ENCODE measurements at places on chromosomes 16 and 17.

DNA sequence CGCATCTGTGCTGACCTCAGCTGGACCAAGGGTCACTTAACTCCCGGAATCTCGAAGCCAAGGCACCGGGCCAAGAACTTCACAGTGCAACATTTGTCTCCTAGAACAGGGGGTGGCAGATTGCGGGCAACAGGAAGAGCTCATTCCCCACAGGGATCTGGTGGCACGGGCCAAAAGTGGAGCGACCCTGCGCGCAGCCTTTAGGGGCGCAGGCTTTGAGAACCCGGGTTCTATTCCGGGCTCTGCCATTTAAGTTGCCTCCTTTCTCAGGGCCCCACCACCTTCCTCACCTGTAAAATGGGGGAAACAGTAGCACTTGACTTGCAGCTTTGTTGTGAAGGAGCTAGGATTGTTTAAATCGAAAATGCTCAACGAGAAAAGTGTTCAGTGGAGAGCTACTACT lies 651 bp downstream of the SHMT1 start:
- DNase-seq, result no peak

GRCh38 chr16:89161763-89162713 lies 9.5 kb upstream of the CDH15 start:
- DNase-seq, result no peak

DNA sequence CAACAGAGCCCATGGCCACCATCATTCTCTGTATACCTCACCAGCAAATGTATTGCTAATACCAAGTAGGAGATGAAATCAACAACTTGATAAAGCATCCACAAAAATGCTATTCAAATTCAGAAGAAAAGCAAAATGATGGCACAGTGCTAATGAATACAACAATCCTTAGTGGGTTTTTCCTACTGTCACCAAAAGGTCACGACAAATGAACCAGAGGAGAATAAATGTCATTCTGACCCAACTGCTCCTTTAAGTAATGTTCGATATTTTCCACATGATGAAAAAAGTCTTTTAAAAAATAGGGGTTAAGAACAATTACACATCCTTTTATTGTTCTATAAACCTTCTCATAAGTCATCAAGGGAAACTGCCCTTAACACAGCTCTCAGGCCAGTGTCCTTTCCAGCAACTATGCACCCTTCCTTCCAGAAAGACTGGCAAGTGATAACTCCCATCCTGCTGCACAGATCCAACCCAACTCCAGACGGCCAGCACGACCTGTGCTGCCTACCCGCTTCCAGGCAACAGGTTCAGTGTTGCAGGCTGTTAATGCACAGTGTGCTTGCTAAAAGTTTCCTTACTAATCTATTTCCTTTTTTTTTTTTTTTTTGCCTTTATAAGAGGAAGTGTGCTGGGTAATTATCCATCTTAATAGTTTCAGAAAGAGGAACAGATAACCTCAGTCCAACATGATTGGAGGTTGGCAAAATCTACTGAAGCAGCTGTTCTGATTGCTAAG lies 15.4 kb downstream of the FBXO31 start:
- DNase-seq, result no peak

DNA sequence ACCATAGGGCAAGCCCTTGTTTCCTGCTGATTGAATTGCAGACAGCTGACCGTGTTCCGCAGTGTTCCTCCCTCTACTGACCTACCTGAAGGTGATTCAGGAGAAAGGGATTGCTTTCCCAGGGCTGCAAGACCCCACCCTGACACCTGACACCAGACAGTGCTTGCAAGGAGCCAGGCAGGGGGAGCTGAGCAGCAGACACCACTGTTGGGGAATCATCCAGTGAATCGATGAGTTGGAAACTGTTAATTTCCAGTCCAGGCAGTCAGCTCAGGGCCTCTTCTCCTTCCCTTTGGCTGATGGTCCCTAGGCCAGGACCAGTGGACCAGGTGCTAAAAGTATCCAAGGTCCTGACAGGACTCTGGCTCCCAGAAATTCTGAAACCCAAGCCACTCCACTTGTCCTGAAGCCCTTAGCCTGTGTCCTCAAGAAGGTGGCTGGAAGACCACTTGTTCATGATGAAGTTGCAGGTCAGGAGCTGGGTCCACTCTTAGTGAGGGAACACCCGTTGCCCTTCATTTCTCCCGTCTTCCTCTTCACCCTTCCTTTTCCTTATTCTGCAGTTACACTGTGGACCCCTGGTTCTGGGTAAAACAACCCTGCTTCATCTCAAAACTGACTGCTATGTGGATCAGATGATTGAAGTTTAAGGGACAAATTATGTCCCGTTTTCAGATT lies 9.5 kb upstream of the UNK start:
- DNase-seq, result no peak

DNA sequence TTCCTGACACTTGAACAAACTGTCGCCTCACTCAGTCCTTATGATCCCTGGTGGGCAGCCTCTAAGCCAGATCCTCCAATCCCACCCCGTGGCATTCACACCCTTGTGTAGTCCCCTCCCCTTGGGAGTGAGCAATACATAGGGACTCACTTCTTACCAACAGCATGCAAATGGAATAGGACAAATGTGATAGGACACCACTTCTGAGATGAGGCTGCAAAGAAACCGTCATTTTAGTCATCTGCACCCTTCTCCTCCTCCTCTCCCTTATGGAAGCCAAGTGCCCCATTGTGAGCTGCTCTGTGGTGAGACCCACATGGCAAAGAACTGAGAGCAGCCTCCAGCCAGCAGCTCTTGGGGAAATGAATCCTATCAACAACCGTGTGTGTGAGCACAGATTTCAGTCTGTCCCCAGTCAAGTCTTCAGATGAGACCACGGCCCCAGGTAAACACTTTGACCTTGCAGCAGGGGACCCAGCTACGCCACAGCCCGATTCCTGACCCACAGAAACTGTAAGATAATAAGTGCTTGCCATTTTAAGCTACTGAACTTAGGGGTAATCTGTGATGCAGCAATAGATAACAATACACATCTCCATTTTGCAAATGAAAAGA lies 46.9 kb downstream of the ZFHX3 start:
- DNase-seq, result no peak

DNA sequence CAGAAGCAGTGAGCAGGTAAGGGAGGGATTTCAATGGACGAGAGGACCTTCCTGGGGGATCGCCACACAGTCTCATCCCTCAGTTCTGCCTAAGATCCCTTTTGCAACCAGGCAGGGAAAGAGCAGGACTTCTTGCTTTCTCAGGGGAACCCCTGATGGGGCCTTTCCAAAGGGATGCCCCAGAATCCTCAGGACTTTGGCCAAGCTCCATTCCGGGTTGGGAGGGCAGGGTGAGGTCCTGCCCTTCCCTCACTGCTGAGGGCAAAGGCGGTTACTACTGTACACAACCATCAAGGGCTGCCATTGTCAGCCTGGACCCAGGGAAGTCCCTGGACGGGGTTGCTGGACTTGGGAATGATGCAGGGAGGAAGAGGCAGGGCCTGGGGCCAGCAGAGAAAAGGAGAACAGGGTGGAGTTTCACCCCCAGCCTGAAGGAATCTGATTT lies 9.7 kb downstream of the PRR29 start:
- no peak for DNase-seq

- DNase-seq, result peak; percentile 79
Measured at GRCh38 chr17:39636927-39637736, at the start of gene STARD3. Gene STARD3, plus strand, starts transcription at chr17:39637144. Its CDS starts 16,388 bp downstream, at chr17:39653532.

GRCh38 chr16:81394966-81395655 lies 49.5 kb upstream of the CMIP start:
- no peak for DNase-seq

GRCh38 chr16:49409121-49409520 lies 35.5 kb downstream of the C16orf78 start:
- DNase-seq, result no peak

DNA sequence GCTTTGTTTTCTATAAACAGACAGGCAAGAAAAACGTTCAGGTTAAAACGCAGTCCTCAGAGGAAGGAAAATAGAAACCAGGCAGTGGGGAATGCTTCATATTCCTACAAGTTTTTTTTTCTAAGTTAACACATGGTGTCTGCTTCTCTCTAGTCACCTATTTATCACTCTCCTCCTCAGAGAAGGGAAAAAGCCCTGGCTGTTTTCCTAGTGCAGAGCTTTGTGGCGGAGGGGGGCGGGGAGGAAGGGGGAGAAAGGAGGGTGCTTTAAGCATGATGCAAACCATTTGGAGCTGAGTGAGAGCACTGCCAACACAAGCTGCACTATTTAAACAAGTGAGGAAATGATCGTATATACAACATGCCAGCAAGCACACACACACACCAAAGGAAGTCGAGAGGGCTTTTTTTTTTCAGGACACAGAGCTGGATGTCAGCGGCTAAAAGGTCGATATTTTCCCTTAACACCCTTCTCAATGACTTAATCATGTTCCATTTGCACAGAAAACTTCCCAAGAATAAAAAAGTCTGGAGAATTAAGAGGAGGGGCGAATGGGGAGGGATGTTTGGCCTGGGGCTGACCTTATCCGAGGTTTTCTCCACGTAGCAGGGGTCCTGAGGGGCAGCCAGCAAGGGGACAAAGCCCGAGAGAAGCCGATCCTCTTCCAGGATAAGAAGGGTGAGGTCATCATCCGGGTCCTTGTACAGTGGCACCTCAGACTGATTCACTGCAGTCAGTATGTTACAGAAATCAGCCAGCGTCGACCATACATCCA lies 117.4 kb downstream of the HIC1 start:
- DNase-seq, result no peak

DNA sequence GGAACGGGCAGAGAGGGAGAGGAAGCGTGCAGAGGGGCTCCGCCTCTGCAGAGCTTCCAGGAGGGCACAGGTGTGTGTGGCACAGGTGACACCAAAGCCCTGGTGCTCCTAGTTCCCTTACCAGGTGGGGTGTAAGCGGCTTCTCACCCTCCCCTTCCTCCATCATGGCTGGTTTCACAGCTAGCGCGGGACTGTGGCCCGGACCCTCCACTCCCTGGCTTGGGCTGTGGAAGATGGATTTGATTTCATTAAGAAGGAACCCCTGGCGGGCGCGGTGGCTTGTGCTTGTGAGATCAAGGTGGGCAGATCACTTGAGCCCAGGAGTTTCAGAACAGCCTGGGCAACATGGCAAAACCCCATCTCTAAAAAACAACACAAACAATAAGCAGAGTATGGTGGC lies 241.2 kb upstream of the GSE1 start:
- no peak for DNase-seq

DNA sequence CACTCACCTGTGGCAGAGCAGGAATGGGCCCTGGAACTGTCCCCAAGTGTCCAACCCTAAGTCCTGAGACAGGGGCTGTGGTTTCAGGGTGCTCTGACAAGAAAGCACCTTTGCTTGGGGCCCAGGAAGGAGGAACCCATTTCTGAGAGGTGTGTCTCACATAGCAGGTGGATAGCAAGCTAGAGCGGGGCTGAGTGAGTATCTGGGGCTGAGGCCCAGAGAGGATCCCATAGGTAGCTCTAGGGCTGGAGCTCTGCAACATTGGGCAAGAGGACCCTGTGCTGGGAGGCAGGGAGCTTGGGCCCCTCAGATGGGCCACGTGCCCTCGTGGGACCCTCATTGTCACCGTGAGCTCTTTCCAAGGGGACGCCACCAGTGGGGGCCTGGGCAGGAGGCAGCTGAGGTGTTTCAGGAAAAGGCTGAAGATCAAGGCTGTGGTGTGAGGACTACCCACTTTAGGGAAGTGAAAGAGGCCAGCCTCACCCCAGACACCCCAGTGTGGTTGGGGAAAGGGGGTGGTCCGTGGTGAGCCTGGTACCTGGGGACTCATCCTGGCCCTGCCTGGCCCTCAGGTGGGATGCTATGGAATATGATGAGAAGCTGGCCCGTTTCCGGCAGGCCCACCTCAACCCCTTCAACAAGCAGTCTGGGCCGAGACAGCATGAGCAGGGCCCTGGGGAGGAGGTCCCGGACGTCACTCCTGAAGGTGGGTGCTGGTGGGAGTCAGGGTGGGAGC lies 5.3 kb downstream of the DEF8 start:
- DNase-seq, result no peak

- DNase-seq, result no peak
Measured at GRCh38 chr16:9738690-9739089, 443.5 kb downstream of the GRIN2A start.

DNA sequence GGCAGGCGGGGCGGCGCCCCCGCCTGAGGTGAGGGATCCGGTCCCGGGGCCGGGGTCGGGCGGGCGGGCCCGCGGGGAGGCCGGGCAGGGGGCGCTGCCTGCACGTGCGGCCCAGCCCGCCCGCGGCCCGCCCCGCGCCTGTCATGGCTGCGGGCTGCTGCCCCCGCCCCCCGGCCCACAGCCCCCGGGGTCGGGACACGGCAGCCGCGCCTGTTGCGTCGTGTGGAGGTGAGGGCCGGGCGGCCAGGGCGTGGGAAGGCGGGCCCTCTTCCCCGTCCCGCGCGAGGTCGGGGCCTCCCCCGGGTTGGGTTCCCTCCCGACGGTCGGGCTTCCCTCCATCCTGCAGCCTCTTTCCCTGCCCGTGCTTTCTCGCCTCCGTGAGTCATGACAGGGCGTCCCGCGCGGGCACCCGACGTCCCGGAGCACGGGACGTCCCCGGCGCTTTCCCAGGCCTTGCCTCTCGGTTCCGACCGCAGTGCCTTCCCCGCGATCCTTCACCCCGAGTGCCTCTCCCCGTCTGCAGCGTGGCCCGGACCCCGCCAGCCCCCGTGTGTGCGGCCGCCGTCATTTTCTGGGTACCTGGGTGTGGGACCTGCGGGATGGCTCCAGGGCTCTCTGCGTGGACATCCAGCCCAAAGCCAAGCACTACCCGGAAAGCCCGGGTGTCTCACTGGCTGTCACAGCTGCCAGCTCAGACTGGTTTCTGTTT lies 76.7 kb downstream of the CHD9 start:
- DNase-seq, result peak; percentile 3
